ENCODE measurements at places on chromosomes 4 and X.

- DNase-seq = no peak
Observed at GRCh38 chrX:150933945-150934350, 35.5 kb upstream of the CD99L2 start.

DNA sequence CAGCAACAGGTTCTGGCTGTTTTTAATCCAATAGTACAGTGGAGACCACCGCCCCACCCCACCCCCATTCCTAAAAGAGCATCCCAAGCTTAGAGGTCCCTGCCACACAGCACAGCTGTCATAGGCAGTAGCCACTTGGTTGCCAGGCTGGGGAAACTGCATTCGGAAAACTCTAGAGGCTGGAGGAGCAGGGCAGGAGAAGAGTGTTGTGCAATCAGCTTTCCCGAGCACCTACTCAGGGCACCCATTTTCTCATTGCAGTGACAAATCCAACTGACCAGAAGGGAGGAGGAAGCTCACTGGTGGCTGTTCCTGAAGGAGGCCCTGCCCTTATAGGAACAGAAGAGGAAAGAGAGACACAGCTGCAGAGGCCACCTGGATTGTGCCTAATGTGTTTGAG, 1.1 kb downstream of the CXCL1 start:
- DNase-seq = peak; percentile 71

GRCh38 chr4:126038502-126039144, 723.9 kb downstream of the FAT4 start:
- DNase-seq = no peak

GRCh38 chr4:139665690-139666529, at the start of gene MGST2:
Gene MGST2 (plus strand): TSS chr4:139665819. CDS start chr4:139666020, 201 bp downstream.
- peak; percentile 78 for DNase-seq

DNA sequence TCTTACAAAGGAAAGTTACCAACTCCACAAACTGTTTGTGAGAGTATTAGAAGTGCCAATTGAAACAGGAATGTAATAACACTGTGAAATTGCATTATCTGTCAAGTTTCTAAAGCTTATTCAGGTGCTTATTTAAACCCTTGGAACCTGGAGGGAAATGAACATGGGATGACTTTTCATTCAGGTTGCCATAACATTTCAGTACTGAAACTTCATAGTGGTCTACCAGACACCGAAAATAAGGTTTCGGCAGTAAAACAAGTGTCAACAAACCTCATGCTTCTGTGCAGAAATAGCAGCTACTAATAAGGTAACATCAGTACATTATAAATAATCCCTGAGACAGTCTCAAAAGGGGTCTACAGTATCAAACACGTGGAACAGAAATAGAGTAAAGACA, 890.7 kb upstream of the INTU start:
- DNase-seq = no peak

GRCh38 chr4:6769233-6769988, 13.1 kb upstream of the KIAA0232 start:
- DNase-seq = no peak

DNA sequence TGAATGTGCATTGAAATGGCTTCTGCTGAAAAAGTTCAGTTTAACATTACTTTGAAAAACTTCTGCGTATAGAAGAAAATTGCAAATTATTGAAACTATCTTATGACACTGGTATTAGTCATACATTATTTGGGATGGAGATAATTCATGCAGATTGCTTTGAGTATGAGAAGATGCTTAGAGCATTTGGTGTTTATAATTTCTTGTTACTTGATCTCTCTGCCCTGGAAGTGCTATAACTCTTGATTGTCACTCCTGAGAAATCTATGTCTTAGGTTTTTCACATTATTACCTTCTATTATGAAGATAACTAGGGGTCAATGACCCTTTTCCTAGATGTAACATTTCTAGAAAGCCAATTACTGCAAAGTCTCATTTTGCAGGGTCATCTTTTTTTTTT, 36.4 kb downstream of the TMEM131L start:
- DNase-seq = peak; percentile 54

DNA sequence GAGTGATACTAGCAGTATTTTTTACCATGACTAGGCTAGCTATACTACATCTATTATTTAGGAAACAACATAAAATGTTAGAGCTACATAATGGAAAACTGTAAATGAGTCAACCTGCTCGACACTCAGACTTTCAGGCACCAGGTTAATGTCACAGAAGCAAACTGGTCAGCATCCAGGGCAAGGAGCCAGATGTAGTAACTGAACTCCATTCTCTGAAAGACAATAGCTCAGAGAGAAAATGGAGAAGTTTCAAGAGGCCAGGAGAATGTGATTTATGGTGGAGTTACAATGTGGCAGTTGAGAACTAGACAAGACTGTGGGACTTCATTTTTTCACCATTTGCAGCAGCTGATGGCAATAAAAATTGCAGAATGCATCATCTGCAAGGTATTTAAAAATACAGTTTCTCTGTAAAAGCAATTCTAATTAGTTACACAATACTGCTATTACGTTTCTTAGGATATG, 342.7 kb upstream of the PABPC4L start:
- no peak for DNase-seq

GRCh38 chr4:87851332-87851731, 18.6 kb downstream of the MEPE start:
- DNase-seq = no peak

Measured in iris pigment epithelial cell (primary cell).